Substantia nigra (tissue), 51 donors: ENCODE measurements at places on chromosomes 3 and 15.

DNA sequence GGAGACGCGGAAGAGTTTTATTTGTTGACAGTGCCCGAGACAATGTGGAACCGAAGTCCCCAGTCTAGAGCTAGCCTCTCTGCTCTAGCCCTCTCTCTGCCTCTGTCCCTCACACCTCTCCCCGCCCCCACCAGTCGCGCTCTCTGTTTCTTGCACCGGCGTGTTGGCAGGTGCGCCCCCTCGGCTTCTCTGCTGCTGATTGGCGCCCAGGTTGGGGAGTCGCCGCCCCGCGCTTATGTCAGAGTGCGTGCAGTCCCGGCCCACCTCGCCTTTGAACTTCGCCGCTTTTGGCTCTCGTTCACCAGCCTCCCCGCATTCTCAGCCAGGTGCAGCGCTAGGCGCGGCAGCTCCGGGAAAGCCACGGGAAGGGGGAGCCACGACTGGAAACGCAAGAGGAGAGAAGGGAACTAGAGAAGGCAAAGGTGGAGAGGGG is at the start of gene SOX14:
Gene SOX14, plus strand, starts transcription at position 315 of the 433 bp plus-strand sequence. CDS start 470 bp downstream, outside the sequence.
- DNase-seq, result no peak

DNA sequence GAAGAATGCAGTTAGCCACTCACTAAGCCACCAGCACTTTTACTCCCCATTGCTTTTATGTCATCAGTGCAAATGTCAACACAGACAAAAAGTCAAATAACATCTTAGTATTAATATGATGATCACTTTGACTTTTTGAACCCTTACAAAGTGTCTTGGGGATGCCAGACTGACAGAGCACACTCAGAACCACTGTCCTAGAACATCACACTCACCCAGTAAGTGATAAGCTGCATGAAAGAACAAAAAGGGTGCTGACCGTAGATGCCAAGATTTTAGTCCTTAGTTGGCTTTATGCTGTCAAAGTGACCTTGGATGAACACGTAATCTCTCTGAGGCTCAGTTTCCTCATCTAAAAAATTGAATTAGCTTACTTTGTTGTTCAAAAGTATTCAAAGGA is 279.5 kb upstream of the TRIM42 start:
- DNase-seq, result no peak

DNA sequence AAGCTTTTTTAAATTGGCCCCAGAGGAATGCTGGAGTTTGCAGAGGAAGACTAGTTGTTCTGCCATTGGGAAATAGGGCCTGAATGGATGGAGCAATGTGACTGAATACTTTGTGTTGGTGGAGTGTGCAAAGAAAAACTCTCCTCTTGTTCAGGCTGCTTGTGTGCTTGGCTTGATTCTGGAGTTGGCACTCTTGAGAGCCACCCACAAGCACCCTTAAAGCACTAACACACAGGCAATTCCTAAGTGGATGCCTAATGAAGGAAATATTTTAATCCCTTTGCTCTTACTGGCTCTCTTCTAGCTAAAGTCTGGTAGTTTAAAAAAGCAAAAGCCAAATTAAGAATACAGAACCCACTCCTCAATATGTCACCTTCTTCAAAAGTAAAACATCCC is 304.4 kb upstream of the C2CD4B start:
- DNase-seq, result no peak

- DNase-seq, result no peak
Observed at GRCh38 chr3:128784843-128785242, 58.9 kb downstream of the RAB7A start.

DNA sequence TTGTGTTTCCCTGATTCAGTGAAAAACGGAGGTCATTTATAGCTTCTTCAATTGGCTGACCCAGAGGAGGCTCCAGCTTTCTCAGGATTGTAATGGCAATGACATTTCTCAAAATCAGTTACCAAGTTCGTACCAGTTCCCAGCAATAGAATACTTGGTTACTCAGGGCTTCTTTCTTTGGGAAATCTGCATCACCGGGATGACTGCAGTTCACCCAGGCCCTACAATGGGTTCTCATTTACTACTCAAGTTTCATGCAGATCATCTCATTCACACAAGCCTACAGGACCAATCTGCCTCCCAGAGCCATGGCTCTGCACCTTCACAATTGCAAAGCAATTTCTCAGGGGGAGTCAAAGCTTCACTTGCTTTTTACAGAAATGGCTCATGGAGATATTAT is 109.6 kb downstream of the FHIT start:
- DNase-seq, result no peak

GRCh38 chr3:138032567-138032966 is 22.6 kb downstream of the CLDN18 start:
- DNase-seq, result no peak

GRCh38 chr3:16400106-16400931 is 113.2 kb downstream of the RFTN1 start:
- no peak for DNase-seq

DNA sequence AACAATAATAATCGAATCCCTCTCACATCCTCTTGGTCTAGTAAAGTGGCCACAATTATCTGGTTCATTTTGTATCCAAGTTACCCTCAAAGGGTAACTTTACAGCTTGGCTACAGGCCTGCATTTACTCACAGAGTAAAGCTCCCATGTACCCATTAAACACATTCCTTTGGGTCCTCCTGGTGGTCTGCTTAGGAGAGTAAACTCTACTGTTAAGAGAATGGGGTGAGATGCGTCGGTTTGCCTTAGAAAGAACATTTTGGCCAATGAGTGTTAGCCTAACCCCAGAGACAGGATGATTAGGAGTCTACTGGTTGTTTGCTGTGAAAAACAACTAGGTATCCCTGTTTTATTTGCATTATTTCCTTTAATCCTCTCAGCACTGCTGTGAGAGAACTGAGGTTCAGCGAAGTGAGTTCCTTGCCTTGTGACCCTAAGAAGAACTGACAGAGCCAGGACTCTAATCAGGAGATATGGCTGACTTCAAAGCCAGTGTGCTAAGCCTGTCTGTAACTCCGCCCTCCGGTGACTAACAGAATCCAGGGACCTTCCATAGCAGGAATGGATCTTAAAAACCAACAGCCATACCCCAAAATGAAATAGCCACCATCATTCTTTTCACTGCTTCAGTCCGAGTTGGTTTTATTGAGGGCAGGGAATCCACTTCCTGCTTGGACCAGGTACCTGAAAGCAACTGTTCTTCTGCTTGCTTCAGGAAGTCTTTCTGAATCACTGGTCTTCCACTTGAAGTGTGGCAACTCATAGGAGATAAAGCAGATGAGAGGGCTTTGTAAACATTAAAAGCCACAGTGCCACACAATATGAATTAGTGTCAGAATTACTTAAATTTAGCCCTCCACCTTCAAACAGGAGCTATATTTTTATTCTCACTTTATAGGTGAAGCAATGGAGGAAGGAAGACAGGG is 317.3 kb upstream of the WNT5A start:
- DNase-seq, result no peak

DNA sequence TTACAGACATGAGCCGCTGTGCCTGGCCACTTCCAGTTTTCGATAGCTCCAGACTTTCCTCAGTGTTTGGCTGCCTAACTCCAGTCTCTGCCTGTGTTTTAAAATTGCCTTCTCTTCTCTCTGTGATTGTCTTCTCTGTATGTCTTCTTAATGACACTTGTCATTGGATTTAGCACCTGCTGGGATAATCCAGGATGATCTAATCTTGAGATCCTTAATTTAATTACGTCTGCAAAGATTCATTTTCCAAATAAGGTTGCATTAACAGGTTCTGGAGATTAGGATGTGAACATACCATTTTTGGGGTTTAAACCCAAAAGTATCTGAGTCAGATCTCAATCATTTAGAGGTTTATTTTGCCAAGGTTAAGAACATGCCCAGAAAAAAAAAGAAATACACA is 222.2 kb upstream of the PDZRN3 start:
- DNase-seq, result no peak

DNA sequence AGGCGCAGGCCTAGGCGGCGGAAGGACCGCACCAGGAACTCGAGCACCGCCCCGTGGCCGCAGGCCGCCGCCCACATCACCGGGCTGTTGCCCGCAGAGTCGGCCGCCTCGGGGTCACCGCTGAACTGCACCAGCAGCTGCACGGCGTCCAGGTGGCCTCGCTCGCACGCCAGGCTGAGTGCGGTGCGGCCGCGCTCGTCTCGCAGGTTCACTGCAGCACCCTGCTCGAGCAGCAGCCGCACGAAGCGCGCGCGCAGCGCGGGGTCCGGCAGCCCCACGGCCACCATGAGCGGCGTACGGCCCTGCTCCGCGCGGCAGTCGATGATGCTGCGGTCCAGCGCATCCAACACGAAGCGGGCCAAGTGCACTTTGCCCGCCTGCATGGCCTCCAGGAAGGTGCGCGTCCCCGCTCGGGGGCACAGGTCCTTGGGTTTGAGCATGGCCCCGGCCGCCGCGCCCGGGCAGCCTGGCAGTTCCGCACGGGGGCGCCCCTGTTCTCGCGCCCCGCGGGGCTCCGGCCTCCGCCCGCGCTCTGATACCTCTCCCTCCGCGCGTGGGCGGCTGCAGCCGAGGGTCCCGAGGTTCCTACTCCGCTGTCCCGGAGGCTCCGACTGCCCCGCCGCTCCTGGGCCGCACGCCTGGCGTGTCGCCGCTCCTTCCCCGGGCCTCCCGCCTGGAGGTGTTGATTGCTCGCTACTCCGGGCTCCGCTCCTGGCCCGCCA is 556 bp downstream of the ANKRD63 start:
- DNase-seq, result no peak

DNA sequence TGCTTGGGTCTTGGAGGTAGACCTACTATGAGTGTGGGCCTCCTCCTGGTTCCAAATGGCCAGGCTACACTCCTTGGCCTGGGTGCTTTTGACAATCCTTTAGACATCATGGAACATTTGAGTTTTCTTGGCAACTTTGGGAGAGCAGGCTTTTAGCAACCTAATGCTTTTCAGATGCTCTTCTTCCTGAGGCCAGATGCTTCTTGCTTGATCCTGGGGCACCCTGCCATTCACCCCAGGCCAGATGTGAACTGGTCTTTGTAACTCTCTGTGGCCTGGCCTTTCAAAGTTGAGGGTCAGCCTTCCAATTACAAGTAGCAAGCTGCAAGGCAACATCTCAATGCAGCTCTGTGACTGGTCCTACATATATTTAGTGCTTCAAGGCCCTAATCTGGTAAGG is 40.5 kb downstream of the RTP1 start:
- DNase-seq, result no peak

GRCh38 chr3:60703956-60704736 is 547.1 kb downstream of the FHIT start:
- no peak for DNase-seq

- no peak for DNase-seq
Observed at GRCh38 chr3:179981646-179982045, 55.1 kb downstream of the PEX5L start.

DNA sequence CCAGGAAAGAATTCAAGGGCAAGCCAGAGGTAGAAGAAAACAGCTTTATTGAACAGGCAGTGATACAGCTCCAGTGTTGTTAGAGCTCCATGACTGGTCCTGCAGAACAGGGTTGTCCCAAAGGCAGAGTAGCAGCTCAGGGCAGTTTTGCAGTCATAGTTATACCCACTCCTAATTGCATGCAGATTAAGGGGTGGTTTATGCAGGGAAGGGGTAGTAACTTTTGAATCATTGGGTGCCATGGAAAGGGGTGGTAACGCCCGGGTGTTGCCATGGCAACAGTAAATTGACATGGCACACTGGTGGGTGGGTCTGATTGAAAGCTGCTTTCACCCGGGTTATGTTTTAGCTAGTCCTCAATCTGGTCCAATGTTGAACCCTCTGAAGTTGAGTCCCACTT is 9.7 kb upstream of the RAB6B start:
- DNase-seq, result no peak
